Gastrocnemius medialis (tissue), 4 donors: ENCODE measurements at places on chromosomes 13 and 19.

- H3K4me1 ChIP-seq = peaks cover 12% of the 10 kb centered on the region
- no peaks in the 10 kb centered on the region for H3K27me3 ChIP-seq
- no peaks in the 10 kb centered on the region for H3K36me3 ChIP-seq
- DNase-seq = no peak
These were observed 31.0 kb downstream of the SLAIN1 start for GRCh38 chr13:77728265-77729125.

GRCh38 chr13:43472339-43472738, 314.4 kb downstream of the ENOX1 start:
- H3K4me1 ChIP-seq = peaks cover 10% of the 10 kb centered on the region
- no peaks in the 10 kb centered on the region for H3K36me3 ChIP-seq
- H3K27ac ChIP-seq = no peak overlapping the region
- DNase-seq = no peak
- H3K27me3 ChIP-seq = no peaks in the 10 kb centered on the region

GRCh38 chr19:7428651-7429113, 60.2 kb downstream of the PEX11G start:
- no peak overlapping the region for H3K27ac ChIP-seq
- H3K4me3 ChIP-seq = no peak overlapping the region
- H3K36me3 ChIP-seq = no peaks in the 10 kb centered on the region
- H3K4me1 ChIP-seq = no peaks in the 10 kb centered on the region
- no peaks in the 10 kb centered on the region for H3K27me3 ChIP-seq

GRCh38 chr19:34962687-34963572, 1.1 kb downstream of the ZNF792 start:
- peaks cover 3% of the 10 kb centered on the region for H3K36me3 ChIP-seq
- H3K27ac ChIP-seq = peak overlapping the region; percentile 75
- H3K27me3 ChIP-seq = no peaks in the 10 kb centered on the region
- no peak for DNase-seq
